Pancreas (tissue), 10 donors: ENCODE measurements at places on chromosomes 5 and 9. TPM values are rescaled to one million over a fixed set of nuclear protein-coding genes. Genes with fewer than 3 reads are reported as not detected.

- no peak for DNase-seq
Measured at GRCh38 chr9:89642789-89643188, 38.0 kb downstream of the GADD45G start.

- no peak for DNase-seq
Measured at GRCh38 chr9:26809795-26810194, 82.8 kb downstream of the CAAP1 start.

PCDHAC2 gene
- 0.37 TPM for total RNA-seq

LHFPL2 gene
- 18.9 TPM for total RNA-seq

NUTM2F gene
- not detected for total RNA-seq

DNA sequence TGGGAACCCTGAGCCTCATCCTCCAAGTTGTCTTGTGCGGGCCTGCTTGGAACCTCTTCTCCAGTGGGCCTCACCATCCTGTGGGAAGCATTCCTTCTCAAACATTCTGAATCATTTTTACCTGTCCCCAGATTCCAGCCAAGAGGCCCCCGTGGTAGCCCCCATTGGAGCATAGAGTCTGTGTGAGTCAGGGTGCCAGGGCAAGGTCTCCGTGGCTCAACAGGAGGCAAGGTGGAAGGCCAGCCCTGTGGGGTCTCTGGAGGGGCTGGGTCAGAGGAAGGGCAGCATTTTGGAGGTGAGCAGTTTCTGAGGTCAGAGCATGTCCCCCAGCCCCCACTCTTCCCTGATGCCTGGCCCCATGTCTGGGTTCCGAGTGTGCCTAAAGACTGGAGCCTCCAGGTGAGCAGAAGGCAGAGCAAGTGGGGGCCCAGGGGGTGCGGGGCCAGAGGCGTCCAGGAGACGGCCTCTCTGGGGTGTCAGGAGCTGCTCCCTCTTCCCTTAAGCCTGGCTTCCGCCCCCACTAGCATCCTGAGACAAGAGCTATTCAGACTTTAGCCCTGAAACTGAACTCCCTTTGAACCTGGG is 2.1 kb downstream of the CACNA1B start:
- no peak for DNase-seq

C5orf34 gene
- 0.34 TPM for total RNA-seq

GRCh38 chr5:6264394-6264793 is 114.0 kb downstream of the MED10 start:
- no peak for DNase-seq

DNA sequence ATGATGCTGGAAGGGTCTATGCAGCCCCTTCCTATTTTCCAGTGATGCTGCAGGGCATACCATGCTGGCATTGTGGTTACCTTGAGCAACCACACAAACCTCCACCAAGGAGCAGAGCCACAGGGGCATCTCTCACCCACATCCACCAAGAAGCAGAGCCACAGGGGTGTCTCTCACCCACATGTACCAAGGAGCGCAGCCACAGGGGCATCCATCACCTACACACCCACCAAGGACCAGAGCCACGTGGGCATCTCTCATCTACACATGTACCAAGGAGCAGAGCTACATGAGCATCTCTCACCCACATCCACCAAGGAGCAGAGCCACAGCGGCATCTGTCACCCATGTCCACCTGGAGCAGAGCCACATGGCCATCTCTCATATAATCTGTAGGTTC is 8.8 kb upstream of the GM2A start:
- DNase-seq = no peak

GRCh38 chr9:134245179-134245578 is 80.8 kb upstream of the RNU6ATAC start:
- DNase-seq = no peak

DNA sequence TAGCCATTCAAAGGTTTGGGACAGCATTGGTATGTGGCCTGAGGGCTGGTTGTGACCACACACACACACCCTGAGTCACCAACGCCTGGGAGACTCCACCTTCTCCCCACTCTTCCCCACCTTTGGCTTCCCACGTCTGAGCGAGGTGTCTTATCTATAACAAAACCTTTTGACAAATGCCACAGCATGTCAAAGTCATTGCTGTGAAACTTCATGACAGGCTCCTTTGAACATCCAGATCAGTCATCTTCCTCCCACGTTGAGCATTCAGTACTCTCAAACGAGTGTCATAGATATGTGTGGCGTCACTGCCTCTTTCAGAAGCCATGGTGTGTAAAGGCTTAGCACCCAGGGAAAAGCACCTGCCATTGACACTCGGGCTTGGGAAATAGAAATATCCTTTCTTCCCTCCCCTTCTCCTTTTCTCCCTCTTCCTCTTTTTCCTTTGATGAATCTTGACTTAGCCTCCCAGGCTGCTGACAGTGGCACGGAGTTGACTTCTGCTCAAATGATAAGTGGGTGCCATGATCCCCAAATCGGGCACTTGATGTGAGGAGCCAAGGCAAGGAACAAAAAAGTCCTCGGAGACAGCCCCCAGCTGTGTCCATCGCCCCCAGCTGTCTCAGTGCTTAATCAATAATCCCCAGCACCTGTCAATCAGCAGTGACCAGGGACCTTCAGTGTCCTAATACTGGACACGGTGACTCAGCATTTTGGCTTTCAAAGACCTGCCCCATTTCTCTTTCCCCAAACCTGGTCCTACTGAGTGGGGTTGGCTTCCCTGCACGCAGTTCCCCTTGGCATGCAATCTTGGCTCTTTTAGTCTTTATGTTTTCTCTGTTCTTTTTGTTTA is 114.8 kb downstream of the FGF18 start:
- no peak for DNase-seq

F2RL2 gene
- total RNA-seq = 1.6 TPM

NLN gene
- total RNA-seq = 7.0 TPM

GRCh38 chr5:176822793-176823481 is 12.6 kb downstream of the UNC5A start:
- DNase-seq = no peak

IFNA13 gene
- not detected for total RNA-seq

DNA sequence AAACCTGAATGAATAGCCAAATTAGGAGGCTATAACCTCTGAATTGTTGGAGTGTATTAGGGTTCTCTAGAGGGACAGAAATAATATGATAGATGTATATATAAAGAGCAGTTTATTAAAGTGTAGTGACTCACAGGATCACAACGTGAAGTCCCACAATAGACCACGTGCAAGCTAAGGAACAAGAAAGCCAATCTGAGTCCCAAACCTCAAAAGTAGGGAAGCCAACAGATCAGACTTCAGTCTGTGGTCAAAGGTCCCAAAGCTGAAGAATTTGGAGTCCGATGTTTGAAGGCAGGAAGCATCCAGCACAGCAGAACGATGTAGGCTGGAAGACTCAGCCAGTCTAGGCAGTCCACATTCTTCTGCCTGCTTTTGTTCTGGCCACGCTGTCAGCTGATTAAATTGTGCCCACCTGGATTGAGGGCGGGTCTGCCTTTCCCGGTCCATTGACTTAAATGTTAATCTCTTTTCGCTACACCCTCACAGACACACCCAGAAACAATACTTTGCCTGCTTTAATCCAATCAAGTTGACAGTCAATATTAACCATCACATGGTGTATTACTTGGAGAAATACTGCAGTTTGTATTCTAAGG is 550.6 kb downstream of the CDH10 start:
- DNase-seq = no peak

- DNase-seq = no peak
Measured at GRCh38 chr5:68378204-68378820, 162.8 kb downstream of the PIK3R1 start.

- DNase-seq = no peak
Measured at GRCh38 chr5:115372146-115372545, 75.7 kb upstream of the CCDC112 start.

GRCh38 chr5:165138236-165138635 is 1632.8 kb downstream of the MAT2B start:
- DNase-seq = no peak

RNF183 gene
- 0.14 TPM for total RNA-seq

DNA sequence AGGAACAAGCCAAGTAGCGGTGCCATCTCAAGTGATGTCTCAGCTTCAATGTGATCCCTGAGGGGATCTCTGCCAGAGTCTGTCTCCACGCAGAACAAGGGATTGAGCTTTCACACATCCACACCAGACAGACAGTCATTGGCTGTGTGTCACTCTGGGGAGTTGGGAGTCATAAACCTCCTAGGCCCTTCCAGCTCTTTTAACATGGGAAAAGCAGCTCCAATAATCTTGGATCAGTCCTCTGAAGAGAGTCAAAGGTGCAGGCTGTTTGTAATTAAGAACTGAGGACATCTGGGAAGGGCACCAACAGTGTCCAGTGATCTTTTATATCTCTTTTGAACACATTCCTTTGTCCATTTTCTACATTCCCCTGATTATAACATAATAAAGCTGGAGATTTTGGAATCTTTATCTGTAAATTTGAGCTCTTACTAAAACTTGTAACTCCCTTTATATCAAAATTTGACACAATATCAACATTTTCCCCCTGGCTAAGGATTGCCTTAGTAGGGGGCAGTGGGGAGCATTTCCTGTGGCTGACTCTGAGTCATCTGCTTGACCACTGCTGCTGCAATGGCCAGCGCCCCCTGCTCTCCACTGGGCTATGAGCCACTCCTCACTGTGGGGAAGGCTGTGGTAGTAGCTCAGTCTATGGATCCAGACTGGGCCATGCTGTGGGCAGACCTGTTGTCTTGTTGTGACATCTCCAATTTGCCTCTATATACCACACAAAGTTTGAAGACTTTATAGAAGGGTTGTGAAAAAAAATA is 284.4 kb downstream of the OSTF1 start:
- no peak for DNase-seq

ANKRD20A1 gene
- 4.4 TPM for total RNA-seq

FCN2 gene
- not detected for total RNA-seq

DNA sequence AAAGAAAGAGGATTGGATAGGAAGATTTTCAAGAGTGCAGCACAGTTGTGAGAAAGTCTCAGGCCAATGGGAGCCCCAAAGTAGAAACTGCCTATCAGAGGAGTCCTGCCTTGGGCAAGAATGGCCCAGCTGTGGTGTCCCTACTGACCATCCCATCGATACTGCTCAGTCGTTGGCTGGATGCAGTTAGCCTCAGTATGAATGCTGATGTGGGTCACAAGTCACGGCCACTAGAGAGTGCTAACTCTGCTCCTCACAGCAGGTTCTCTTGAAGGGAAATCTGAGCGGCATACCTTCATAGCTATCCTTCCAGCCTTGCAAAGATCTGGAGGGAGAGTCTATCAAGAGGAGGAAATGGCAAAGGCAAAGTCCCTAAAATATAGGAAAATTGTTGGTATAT is 11.6 kb upstream of the CETN3 start:
- no peak for DNase-seq

FGF18 gene
- total RNA-seq = 0.28 TPM

DCANP1 gene
- total RNA-seq = not detected

DNA sequence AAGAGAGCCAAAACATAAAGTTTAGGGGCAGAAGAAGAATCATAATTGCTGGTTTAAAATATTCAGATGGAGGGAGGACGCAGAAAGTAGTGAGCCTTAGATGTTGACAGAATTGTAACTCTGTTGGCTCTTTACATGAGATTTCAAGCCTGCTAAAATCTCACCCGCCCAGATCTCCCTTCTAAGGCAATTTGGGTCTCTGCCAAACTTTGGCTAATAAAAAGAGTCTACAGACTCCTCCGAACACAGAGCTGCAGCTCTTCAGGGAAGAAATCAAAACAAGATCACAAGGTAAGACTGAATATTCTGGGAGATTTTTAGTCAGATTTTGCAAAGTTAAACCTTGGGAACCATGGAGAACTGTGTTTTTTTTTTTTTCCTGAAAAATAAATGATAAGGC is at the start of gene IL33:
IL33 (plus strand) TSS at position 246 of the 400 bp plus-strand sequence. CDS start 25,888 bp downstream, outside the sequence.
- DNase-seq = no peak

MYOZ3 gene
- total RNA-seq = 0.38 TPM

DNA sequence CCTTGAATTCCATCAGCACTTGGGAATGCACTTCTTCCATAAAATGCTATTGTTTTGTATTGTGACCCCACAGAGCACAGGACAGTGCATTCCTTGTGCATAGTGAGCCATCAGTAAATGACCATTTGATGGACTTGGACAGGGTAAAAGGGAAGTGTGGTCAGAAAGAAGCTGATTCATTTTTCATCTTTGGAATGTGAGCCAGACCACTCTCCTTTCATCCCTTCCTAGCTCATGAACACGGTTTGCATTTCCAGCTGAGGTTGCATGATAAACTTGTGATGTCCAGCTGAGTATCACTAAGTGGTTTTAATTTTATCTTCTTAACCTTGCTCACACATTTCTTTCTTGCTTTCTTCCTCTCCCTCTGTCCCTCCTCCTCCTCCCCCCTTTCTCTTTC is 101.3 kb downstream of the NUDT12 start:
- DNase-seq = no peak

IL3 gene
- total RNA-seq = not detected

- DNase-seq = no peak
Measured at GRCh38 chr5:120644516-120644915, 180.4 kb downstream of the PRR16 start.

- DNase-seq = no peak
Measured at GRCh38 chr9:99169982-99170761, 51.6 kb downstream of the ALG2 start.

DNA sequence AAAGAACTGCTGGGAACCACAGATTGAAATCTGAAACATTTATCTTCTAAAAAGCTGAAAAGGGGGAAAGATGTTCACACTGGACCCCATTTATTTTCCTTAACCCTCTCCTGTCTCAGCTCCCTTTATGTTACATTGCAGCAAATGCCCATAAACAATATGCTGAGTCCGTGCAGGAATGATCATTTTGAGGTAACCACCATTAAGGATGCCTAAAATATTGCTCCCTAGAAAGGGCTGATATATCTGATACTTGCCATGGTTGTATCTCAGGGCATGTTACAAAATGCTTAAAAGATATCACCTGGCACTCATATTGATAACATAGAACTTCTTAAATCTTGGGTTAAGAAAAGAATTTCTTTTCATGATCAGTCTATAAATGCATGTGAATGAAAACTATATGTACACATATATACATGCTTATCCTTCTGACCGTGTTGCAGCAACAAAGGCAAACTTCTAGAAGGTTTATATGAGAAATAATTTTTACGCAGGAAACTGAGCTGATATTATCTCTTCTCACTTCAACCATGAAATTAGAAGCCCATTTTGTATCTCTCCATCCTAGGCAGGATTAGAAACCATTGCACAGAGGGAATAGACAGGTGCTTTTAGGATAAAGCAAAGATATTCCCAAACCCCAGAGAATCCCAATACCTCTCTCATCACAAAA is 362.7 kb upstream of the SLC30A5 start:
- no peak for DNase-seq

DNA sequence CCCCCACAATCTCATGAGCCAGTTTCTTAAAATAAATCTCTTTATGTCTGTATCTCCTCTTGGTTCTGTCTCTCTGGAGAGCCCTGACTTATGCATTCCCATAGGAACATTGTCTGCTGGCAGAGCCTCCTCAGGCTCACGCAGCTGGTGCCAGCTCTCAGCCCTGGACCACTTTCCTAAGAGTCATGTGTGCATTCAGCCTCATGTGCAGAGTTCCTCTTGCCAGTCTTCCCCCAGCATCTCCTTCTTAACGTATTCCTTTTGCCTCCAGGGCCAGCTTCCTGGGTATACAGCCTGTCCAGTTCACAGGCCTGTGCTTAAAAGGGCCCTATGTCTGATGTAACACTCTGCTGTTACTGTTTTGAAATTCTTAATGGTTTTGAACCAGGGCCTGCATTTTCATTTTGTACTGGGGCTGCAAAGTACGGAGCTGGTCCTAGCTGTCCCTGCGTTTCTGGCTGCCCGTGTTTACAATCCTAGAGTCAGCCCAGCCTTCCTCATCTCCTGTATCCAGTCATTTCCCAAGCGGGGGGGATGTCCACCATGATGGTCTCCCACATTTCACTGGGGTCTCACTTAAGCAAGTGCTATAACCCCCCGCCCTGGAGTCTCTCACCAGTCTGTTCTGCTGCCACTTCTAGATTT is 18.1 kb downstream of the ANKRD33B start:
- DNase-seq = no peak

DNAJA1 gene
- 27.8 TPM for total RNA-seq
